ENCODE measurements at places on chromosomes 7 and 10.

- no peak for DNase-seq
Measured at GRCh38 chr10:104259456-104259855, 4.8 kb downstream of the GSTO1 start.

GRCh38 chr10:9853405-9854355, 1164.0 kb upstream of the CELF2 start:
- DNase-seq, result no peak

DNA sequence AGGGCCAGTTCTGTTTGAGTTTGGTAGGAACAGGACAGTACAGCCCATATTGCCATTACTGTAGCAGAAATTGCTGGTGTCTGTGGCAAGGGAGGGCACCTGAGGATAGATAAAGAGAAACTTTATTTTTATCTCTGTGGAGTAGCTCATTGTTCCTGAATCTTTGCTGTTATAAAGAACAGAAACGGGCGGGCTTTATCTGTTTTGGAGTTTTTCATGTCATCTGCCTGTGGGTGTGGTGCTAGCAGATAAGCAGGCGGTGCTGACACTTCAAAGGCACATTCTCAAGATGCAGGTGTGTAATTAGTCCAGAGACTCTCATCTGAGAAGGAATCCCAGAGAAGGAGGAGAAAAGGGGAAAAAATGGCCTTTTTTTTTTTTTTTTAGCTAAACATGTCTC, 11.5 kb downstream of the ZNF273 start:
- no peak for DNase-seq

DNA sequence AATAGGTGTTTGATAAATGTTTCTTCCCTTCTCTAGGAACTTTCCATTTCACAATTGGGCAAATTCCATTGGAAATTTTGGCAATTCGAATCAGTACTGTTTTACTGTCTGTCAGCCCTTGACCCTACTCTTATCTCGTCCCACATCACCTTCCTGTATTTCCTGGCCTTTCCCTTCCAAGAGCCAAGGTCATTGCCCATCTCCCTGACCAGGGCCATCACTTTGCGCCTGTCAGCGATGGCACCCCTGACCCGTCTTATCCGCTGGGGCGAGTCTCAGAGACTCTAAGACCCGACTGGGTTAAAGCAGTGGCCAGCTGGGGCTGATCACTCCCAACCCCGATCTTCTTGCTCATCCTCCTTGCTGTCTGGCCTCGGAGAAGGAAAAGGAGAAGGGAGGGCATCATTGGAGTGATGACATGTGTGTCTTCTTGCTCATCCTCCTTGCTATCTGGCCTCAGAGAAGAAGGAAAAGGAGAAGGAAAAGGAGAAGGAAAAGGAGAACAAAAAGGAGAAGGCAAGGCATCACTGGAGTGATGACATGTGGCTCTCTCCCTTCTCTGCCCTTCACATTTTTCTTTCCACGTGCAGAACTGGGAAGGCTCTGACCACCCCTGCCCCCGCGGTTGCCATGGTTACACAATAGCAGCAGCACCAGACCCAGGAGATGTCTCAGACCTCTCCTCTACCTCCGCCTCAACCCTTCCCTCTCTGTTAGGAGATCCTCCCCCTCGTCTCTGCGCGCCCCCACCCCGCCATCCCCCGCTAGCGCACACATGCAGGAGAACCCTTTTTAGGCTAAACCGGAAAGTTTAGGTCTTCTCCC, 2.0 kb downstream of the SEMA3D start:
- DNase-seq, result no peak

- no peak for DNase-seq
Measured at GRCh38 chr10:128274938-128275337, 148.7 kb upstream of the MKI67 start.

DNA sequence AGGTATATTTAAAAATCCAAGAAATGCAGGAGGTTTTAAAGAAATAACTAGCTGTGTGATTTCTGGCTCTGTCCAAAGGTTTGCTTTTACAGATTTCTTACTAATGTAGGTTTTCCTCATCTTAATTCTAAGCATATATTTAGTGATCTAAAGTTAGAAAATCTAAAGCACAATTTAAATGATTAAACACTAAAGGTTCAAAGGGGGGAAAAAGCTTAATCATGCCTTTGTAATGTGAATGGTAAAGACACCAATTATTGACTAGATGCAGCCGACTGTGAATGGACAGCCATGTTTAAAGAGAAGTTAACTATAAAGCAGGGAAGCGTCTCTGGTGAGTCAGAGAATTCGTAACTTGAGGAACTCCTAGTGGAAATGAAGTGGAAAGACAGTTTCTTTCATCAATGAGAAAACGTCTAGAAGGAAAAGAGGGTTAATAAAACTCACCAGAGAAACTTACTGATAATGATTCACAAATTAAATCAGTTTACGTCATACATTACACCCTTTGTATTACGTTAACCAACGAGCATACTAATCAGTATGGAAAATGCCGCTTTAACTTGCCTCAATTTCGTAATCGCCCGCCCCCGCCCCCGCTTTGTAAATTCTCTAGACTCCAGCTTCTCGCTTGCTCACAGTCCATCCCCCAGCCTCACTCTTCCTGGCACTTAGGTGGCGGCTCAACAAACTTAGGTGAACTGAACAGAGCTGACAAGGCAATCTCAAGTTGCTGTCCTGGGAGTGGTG, 1.1 kb upstream of the HBP1 start:
- peak; percentile 32 for DNase-seq

Data from NCI-H1930 (cell line).